Activated CD8-positive, alpha-beta T cell treated with anti-CD3 and anti-CD28 coated beads, Interleukin-2, amount 10 ng/mL, durations not matched to agents 7 days and 5 days (primary cell): ENCODE measurements at places on chromosomes 7 and 10.
A peak's percentile ranks its signal among the peaks of the same experiment; 100 is the strongest.

DNA sequence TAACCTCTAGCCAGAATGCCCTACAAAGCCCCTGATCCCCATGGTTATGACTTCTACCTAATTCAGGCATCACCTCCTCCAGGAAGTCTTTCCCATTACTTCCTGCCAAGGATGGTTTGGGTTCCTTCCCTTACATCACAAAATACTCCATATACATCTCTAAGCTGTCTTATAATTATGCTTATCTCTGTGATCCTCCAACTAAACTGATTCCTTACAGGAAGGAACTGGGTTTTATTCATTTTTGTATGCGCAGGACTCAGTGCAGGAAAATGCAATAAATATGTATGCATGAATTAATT lies 41.3 kb downstream of the PIP4K2A start:
- no peak overlapping the region for H3K4me3 ChIP-seq
- DNase-seq, result no peak
- H3K36me3 ChIP-seq, result peaks cover 47% of the 10 kb centered on the region
- H3K4me1 ChIP-seq, result peaks cover 87% of the 10 kb centered on the region
- H3K27ac ChIP-seq, result no peak overlapping the region

- DNase-seq, result no peak
- H3K36me3 ChIP-seq, result no peaks in the 10 kb centered on the region
- H3K27ac ChIP-seq, result no peak overlapping the region
- H3K27me3 ChIP-seq, result peaks cover 3% of the 10 kb centered on the region
- H3K4me1 ChIP-seq, result no peaks in the 10 kb centered on the region
Measured at GRCh38 chr7:156496865-156497264, 143.7 kb upstream of the RNF32 start.

DNA sequence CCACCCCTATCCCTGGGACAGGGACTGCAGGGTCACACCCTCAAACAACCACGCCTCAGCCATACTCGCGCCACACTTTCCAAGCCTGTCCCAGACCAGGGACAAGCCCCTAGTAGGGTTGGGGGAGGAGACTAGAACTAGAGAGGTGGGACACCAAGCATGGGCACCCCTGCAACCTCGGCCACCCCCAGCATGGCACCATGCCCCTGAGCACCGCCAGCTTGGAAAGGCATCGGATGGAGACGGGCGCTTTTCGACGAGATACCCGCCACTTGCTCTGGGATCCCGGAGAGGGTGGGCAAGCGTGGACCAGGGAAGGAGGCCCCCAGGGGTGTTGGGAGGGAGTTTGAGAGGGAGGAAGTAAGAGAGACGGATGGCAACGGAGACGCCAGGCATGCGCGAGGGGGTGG lies 13.1 kb upstream of the KMT2E start:
- no peak overlapping the region for H3K4me3 ChIP-seq
- H3K36me3 ChIP-seq, result peaks cover 55% of the 10 kb centered on the region
- H3K4me1 ChIP-seq, result peaks cover 56% of the 10 kb centered on the region

GRCh38 chr7:88020953-88021665 lies 87.1 kb downstream of the ADAM22 start:
- no peaks in the 10 kb centered on the region for H3K4me1 ChIP-seq
- no peak overlapping the region for H3K27ac ChIP-seq
- no peak for DNase-seq
- H3K27me3 ChIP-seq, result no peaks in the 10 kb centered on the region

GRCh38 chr10:16788125-16788524 lies 29.1 kb downstream of the RSU1 start:
- H3K4me1 ChIP-seq, result peaks cover 24% of the 10 kb centered on the region
- peaks cover 31% of the 10 kb centered on the region for H3K36me3 ChIP-seq
- peak overlapping the region; percentile 80 for H3K27ac ChIP-seq

- DNase-seq, result no peak
- no peaks in the 10 kb centered on the region for H3K36me3 ChIP-seq
- H3K4me1 ChIP-seq, result no peaks in the 10 kb centered on the region
- no peak overlapping the region for H3K27ac ChIP-seq
Measured at GRCh38 chr10:52541006-52541473, 227.0 kb downstream of the DKK1 start.

DNA sequence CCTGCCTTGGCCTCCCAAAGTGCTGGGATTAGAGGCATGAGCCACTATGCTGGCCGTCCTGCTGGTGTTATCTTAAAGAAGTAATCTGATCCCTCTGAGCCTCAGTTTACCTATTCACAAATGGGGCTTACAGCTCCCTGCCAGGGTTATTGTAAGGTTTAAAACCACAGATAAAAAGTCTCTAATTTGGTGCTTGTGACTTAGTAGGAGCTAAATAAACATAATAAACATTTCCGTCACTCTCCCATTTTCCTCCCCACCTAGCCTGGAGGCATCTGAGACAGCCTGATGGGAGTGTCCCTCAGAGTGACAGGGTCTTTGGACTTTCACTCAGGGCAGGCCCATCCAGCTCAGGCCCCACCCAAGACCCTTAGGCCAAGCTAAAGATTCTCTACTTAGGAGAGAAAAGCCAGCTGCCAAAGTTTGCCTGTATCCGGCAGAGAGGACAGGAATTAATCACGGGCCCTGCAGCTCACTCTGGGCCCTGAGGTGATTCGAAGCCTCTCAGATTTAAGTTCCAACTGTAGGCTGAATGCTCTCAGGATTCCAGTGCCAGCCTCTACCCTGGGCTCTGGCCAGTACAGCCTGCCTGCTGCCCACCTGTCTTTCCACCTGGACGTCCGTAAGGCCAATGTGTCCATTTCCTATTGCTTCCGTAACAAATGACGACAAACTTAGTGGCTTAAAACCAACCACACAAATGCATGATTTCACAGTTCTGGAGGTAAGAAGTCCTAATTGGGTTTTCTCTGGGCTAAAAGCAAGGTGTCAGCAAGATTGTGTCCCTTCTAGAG lies 21.8 kb upstream of the DUSP5 start:
- DNase-seq, result no peak
- H3K27me3 ChIP-seq, result peaks cover 4% of the 10 kb centered on the region
- no peak overlapping the region for H3K27ac ChIP-seq
- H3K4me1 ChIP-seq, result peaks cover 5% of the 10 kb centered on the region

DNA sequence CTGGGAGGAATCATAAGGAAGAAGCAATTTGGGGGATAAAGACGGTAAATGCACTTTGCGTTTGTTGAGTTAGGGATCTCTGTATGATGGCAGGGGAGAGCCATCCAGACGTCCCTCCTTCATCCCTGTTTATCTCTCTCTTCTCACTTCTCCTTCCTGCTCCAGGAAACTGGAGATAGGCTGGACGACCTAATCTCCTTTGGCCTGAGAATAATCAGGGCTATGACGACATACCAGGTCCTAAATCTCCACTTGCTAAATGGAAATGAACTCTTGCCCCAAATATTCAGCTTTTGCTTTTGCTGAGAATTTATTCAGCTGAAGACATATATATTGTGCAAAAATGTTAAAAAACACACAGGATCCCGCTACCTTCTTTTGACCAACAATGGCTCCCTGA lies 182.9 kb upstream of the INHBA start:
- H3K27ac ChIP-seq, result no peak overlapping the region
- no peaks in the 10 kb centered on the region for H3K27me3 ChIP-seq
- DNase-seq, result no peak
- H3K4me3 ChIP-seq, result no peak overlapping the region
- H3K4me1 ChIP-seq, result peaks cover 37% of the 10 kb centered on the region
- H3K36me3 ChIP-seq, result peaks cover 26% of the 10 kb centered on the region

- H3K4me1 ChIP-seq, result no peaks in the 10 kb centered on the region
- H3K4me3 ChIP-seq, result no peak overlapping the region
- no peak overlapping the region for H3K27ac ChIP-seq
- DNase-seq, result no peak
- H3K36me3 ChIP-seq, result no peaks in the 10 kb centered on the region
Measured at GRCh38 chr7:156180451-156181229, 368.4 kb upstream of the SHH start.
